ENCODE measurements at places on chromosomes 3 and 15.

DNA sequence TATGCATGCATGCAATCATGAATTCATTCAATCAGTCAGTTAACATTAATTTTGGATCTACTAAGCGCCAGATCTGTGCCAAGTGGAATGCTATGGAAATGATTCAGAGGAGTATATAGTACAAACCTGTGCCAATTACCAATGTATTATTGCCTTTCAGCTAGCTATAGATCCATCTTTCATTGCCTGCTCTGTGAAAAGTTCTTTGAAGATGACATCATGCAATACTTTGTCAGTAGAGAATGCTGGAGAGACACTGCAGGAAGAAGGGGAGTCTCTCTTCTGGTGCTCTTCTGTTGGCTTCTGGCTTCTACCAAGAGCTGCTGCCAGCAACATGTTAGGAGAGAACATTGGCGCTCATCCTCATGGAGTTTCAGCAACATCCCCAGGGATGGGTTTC lies 81.0 kb upstream of the LMCD1 start:
- no peak for DNase-seq

- DNase-seq = peak; percentile 9
Observed at GRCh38 chr3:189355481-189356201, 183.9 kb downstream of the TPRG1 start.

GRCh38 chr3:102165367-102165766 lies 269.4 kb upstream of the ZPLD1 start:
- no peak for DNase-seq

- no peak for DNase-seq
Observed at GRCh38 chr3:42822828-42823227, 13.6 kb downstream of the ACKR2 start.

- no peak for DNase-seq
Observed at GRCh38 chr15:42721916-42722315, 15.0 kb downstream of the CDAN1 start.

- DNase-seq = no peak
Observed at GRCh38 chr3:4820296-4821121, 158.7 kb upstream of the BHLHE40 start.

GRCh38 chr3:194711913-194712312 lies 26.2 kb downstream of the FAM43A start:
- DNase-seq = no peak

GRCh38 chr3:127750226-127751031 lies 71.9 kb downstream of the MGLL start:
- DNase-seq = no peak

DNA sequence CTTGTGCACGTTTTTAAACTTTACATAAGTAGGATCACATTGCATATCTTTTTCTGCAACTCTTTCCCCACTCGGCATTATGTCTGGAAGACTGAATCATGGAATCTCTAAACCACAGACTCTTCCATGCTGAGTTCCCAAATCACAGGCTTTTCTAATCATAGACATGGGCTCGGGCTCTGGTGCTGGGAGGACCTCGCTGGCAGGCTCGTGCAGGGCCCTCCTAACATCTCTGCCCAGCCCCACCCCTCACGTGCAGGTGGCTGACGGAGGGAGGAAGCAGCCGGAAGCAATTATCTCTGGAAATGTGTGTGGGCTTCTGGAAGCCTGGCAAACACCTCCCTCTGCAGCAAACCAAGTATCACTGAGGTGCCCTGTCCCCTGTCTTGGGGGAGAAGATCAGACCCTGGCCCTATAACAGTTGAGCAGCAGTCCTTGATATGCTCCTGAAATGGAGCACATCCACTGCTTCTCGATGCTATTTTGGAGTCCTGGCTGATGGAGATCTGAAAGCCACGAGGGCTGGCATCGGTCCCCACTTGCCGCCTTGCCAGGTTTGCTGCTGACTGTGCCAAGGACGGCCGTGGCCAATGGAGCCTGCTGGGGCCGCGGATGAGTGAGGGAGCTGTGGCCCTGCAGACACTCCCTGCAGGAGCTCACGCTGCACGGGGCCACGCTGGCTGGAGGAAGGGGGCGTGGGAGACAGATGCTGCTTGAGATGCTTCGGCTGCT lies 4.4 kb upstream of the IQSEC1 start:
- DNase-seq = no peak
